Globus pallidus (tissue), 1 donor: ENCODE measurements at places on chromosomes 13 and 19.

DNA sequence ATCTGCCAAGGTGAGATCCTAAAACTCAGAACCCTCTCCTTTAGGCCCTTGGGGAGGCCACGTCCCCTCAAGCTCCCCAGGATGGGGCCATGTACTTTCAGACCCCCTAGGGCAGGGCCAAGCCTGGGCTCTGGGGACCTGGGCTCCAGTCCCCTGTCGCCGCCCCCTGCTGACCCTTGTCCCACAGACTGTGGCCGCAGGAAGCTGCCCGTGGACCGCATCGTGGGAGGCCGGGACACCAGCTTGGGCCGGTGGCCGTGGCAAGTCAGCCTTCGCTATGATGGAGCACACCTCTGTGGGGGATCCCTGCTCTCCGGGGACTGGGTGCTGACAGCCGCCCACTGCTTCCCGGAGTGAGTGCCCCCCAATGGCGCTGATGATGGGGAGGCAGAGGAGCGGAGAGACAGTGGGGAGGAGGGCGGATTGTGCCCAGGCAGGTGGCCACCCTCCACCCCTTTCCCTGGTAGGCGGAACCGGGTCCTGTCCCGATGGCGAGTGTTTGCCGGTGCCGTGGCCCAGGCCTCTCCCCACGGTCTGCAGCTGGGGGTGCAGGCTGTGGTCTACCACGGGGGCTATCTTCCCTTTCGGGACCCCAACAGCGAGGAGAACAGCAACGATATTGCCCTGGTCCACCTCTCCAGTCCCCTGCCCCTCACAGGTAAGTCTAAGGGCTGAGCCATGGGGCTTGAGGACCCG, 18.8 kb downstream of the HPN start:
- DNase-seq, result no peak

DNA sequence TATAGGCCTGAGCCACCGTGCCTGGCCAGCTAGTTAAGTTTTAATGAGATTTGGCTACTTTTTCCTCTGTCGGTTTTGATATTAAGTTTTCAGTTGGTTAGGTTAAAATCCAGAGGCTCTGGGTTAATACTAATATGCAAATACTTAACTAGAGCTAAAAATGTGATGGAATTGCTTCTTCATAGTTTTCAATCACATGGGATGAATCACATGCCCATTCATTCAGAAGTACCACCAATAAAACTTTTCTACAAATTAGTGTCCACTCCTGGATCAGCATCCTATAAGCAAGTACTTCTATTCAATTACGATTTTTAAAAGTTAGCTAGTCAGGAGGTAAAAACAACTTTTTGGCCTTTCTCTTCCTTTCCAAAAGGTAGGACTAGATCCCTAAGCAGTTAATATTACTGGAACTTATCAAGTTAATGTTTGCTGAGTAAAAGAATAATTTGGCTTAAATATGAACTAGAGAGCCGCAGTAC, 4.3 kb downstream of the SLC25A30 start:
- DNase-seq, result no peak

GRCh38 chr13:100707818-100708740, 33.5 kb upstream of the TMTC4 start:
- DNase-seq, result no peak

GRCh38 chr13:19587635-19588300, 26.4 kb upstream of the TPTE2 start:
- peak; percentile 47 for DNase-seq

GRCh38 chr13:45768656-45769479, 66.7 kb downstream of the CBY2 start:
- no peak for DNase-seq

DNA sequence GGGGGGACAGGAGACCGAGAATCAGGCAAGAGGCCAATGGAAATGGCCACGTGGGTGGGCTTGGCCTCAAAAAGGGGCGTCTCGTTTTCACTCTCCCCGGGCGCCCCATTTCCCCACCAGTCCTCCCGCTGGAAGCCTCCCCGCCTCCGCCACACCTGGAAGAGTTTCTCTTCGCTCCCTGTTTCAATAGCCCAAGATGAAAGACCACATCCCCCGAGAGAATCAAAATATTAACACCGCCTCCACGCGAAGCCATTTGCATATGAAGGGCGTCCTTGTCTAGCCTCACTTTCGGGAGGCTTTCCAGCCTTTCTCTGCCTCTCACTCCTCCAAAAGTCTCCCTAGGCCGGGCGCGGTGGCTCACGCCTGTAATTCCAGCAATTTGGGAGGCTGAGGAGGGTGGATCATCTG, 691 bp upstream of the OLFM2 start:
- no peak for DNase-seq

GRCh38 chr19:30076751-30077670, 135.0 kb downstream of the URI1 start:
- DNase-seq, result no peak

DNA sequence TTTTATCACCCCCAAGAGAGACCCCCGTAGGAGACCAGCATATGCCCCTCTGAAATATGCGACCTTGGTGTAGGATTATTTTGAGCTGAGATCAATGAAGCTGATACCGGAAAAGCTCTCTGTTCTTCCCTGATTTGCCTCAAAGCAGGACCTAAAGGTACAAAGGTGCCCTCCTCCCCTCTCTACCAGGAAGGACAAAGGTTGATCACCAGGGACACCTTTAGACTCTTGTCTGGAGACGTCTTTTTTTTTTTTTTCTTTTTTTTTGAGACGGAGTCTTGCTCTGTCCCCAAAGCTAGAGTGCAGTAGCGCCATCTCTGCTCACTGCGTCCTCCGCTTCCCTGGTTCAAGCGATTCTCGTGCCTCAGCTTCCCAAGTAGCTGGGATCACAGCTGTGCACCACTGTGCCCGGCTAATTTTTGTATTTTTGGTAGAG, 792 bp upstream of the PEX11G start:
- DNase-seq, result no peak

GRCh38 chr19:35901055-35901644, 810 bp upstream of the NFKBID start:
- no peak for DNase-seq

DNA sequence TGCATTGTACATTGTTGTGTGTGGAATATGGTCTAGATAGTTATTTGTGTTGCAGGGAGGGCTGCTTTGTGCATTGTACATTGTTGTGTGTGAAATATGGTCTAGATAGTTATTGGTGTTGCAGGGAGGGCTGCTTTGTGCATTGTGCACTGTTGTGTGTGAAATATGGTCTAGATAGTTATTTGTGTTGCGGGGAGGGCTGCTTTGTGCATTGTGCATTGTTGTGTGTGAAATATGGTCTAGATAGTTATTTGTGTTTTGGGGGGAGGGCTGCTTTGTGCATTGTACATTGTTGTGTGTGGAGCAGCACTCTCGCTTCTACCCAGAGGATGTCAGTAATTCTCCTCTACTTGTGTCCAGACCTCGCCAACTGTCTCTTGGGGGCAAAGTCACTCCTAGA, 36.3 kb upstream of the ZNF835 start:
- DNase-seq, result peak; percentile 98

DNA sequence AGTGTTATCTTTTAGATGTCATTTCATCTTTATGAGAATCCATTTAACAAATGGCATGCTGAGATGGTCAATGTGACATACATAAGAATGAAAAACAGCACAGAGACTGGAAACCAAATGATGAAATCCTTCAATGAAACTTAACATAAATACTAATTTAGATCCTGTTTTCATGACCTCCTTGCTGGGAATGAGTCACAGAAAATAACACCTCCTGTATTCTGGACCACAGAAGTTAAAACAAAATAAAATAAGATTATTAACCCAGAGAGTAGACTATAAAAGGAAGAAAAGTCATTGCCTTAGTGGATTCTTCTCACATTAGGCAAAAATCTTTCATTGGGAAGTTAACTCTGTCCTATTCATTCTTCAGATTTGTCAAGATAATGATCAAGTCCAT, 1.6 kb downstream of the DIAPH3 start:
- DNase-seq, result no peak

DNA sequence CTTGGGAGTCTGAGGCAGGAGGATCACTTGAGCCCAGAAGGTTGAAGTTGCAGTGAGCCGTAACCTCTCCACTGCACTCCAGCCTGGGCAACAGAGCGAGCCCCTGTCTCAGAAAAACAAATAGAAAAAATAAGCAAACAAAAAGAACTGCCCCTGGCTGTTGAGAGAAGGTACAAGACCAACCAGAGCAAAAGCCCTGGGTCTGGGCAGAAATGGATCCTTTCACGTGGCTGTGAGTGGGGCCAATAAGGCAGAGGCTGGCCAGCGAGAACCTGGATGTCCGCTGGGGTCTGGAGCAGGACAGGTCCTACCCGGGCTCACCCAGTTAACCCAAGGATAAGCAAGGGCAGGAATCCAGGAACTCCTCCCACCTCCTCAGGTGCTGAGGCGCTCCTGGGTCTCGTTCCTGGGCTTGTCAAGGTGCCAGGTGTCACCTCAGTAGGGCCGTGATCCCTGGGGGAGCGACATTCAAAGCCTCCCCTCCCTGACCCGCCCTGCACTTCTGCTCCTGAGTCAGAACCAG, 4.7 kb upstream of the SLC5A5 start:
- no peak for DNase-seq

DNA sequence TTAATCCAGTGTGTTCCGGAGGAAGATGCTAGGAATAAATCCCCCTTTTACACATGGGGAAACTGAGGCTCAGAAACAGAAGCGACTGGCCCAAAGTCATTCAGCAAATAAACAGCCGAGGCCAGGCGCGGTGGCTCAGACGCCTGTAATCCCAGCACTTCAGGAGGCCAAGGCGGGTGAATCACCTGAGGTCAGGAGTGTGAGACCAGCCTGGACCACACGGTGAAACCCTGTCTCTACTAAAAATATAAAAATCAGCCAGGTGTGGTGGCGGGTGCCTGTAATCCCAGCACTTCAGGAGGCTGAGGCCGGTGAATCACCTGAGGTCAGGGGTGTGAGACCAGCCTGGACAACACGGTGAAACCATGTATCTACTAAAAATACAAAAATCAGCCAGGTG, 11.6 kb upstream of the PLIN3 start:
- no peak for DNase-seq

DNA sequence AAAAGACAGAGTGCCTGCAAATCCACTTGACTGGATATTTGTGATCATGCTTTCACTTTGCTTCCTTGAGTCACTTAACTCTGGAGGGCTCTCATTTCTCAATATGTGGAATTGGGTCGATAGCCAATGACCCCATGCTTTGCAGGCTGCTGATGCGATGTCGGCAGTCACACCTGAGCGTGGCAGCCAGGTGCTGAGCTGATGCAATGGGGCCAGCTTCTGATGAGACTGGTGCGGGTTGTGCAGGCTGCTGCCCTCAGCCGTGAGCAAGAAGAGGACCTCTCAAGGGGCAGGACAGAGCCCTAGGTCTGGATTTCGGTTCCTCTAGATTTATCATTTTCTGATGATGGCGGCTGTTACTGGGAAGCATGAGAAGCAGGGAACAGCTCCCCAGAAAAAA, 334.1 kb downstream of the TEX29 start:
- no peak for DNase-seq

- DNase-seq, result no peak
These were observed 67.8 kb upstream of the CSNK1A1L start for GRCh38 chr13:37173214-37173613.

GRCh38 chr19:38666663-38667511, 19.4 kb downstream of the ACTN4 start:
- no peak for DNase-seq

DNA sequence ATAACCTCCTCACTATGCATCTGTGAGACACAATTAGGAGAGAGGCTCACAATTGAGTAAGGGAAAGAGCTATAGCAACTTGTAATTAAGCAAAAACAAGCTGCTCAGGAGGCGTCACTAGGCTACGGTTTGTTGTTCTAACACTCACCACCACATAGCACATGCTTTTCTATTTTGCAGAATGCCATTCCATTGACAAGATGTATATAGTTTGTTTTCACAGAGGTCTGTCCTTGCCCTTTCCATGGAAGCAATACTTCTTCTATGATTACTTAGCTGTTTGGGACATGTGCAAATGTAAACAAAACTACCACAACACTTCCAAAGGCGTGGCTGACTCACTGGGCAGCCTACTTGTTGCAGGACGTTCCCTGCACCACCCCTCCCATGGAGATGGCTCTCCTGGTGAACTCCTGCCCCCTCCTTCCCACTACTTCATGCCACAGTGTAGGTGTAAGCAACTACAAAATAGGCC, 33.9 kb upstream of the FAM216B start:
- no peak for DNase-seq

DNA sequence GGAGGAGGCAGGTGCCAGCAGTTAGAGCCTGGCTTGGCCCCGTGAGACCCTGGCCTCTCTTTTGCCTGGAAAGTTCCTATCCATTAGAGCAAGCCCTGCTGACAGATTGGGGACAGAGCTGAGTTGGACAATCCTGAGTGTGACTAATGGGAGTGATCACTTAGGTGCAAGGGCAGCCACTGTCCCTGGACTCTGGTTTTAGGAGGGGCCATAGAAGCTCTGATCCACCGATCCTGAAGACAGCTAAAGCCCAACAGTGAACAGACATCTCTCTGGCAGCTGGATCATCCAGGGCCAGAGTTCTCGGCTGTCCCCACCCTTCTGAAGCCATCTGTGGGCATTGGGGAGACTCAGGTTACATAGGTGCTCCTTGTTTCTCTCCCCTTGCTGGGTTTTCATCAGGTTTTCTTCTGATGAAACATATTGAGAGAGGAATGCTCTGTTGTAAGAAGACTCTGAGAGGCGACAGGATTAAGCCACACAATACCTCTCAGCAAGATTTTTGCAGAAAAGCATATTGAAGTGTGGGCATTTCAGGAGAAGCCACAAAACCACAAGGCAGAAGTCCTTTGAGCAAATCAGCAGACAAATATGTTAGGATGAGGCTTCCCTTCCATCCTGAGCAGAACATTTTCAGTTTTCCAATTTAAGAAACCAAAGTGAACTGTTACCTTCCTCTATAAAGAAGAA, 288.0 kb upstream of the MAB21L1 start:
- no peak for DNase-seq

- DNase-seq, result no peak
These were observed 19.2 kb upstream of the ERCC1 start for GRCh38 chr19:45442778-45443461.

- no peak for DNase-seq
These were observed 2.2 kb downstream of the FLT1 start for GRCh38 chr13:28492569-28493367.

GRCh38 chr13:113152984-113153809, 5.3 kb upstream of the PROZ start:
- DNase-seq, result peak; percentile 36

DNA sequence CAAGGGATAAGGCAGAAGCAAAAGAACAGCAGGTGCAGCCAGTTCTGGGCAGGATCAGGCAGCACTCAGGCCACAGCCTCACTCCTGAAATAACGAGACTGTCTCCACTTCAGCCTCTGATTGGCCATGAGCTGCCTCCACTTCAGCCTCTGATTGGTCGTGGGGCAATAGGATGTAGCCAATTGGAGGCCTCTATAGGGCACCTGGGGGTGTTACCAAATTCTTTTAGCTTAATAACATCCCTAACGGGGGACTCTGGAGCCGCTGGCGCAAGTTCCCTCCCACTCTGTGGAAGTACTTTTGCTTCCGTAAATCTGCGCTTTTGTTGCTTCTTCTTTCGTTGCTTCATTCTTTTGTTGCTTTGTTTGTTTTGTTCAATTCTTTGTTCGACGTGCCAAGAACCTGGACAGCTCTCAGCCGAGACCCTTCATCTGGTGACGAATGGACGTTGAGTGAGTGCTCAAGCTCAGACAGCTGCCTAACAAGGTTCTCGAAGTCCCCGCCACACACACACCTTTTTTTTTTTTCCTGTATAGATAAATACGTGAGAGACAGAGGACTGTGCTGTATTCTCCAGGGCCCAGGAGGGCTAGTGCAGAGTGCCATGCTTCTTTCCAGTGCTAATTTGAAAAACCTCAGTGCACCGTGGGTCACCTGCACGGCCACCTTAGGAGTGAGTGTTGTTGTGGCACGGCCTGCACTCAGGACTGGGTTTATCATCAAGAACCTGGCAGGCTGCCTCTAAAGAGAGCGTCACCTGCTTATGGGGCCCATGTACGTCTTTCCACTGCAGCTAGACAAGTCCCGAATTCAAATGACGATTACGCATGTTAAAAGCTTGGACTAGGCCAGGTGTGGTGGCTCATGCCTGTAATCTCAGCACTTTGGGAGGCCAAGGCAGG, 32.0 kb upstream of the TUBGCP3 start:
- peak; percentile 42 for DNase-seq
